ENCODE measurements at places on chromosomes 16 and 17.

- peak; percentile 90 for DNase-seq
These were observed 7.5 kb downstream of the NFE2L1 start for GRCh38 chr17:48055531-48056245.

- no peak for DNase-seq
These were observed 2.6 kb downstream of the GPS2 start for GRCh38 chr17:7312432-7313087.

- no peak for DNase-seq
These were observed 51.0 kb downstream of the VAC14 start for GRCh38 chr16:70749681-70750601.

DNA sequence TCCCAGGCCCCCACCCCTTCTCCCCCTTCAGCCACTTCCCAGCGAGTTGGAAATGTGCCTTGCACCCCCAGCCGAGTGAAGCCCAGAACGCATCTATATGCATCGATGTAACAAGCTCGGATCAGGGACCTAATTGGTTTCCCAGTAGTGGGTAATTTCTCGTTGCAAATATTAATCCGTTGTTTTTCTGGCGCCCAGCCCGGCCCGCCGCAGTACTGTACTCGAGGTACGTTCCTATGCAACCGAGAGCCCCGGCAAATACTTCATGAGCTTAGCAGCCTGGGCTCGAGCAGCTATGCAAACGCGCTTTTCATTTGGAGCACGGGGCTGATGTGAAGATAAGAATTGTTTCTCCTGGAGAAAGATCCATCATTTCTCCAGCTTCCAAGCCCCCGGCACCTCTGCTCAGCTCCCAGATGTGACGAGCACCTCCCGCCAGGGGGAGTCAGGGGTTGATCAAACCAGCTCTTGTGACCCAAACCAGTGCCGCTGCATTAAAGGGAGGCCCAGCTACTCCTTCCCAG lies 229.8 kb downstream of the KATNIP start:
- DNase-seq = peak; percentile 56

- DNase-seq = no peak
These were observed 3.9 kb upstream of the FSCN2 start for GRCh38 chr17:81524039-81524864.

DNA sequence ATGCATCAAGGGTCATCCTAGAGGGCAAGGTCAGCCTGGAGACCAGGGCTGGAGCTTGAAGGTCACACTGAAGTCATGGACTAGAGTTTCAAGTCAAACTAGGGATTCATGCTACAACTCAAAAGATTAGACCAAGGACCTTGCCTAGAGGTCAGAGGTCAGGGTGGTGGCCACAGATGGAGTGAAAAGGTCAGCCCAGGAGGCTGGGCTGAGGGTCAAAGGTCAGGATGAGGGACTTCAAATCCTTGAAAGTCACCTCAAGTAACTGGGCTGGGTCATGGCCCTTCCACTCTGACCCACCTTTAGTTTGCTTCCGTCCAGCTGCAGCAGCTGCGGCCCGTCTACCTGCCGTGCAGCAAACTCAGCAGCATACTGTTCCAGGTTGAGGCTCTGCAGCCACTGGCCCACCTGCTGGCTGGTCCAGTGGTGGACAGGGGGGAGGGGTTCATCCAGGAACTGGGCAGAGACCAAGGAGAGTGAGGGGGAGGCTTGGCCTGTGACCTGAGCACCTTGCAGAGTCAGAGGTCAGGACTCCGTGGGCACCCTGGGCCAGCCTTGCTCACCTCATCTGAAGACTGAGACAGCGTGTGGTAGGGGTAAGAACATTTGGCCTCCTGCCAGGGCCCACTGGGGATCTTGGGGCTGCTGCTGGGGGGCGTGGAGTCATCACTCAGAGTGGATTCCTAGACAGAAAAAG lies 16.2 kb downstream of the SAMD14 start:
- no peak for DNase-seq

DNA sequence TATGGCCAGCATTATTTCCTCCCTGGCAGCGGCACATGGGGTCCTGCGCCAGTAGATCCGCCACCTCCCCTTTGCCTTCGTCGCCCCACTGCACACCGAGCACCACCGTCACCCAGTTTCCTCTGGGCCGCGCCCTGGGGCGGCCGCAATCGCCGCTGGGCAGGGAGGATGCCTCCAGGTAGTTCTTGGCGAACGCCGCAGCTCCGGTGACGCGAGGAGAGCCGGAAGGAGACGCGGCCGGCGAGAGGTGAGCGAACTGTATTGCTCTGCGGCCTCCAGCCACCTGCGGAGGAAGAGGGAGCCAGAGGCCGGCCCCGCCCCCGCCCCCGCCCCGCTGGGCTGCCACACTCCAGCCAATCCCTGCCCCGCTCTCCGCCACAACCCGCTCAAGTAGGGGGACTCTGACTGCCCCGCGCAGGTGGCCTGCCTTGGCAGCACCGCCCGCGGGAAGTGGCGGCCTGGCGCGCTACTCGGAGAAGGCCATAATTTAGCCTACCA lies 11.8 kb upstream of the SLFN13 start:
- no peak for DNase-seq

DNA sequence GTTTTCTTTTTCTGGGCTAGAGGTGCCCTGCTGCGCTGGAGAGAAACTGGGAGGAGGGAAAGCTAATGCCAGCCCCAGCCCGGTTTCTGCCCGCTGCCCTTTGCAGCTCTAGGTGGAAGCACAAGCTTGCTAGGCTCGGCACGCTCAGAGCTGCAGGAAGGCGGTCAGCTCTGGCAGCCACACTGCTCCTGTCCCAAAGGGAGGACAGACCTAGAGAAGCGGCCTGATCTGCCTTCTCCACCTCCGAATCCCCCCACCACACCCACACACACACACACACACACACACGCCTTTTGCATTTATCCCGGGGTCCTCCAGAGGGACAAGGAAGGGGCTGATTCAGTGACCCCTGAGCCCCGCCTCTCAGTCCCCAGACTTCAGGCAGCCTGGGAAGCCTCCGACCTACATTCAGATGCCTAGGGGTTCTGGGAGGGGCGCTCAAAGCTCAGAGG lies 418.1 kb downstream of the SOX9 start:
- no peak for DNase-seq

DNA sequence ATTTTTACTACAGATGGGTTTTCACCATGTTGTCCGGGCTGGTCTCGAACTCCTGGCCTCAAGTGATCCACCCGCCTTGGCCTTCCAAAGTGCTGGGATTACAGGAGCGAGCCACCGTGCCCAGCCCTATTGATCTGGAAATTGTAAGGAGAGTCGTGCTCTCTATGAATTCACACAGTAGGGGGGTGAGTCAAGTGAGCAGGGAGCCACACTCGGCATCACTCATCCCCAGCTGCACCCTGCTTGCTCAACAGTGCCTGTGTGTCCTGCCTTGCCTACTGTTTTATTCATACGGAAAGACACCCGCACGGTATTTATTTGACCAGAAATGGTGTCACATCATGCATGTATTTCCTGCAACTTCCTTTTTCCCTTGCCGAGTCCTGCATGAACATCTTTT lies 157.2 kb upstream of the FOXF1 start:
- DNase-seq = no peak

- DNase-seq = peak; percentile 44
These were observed at the start of gene HYDIN for GRCh38 chr16:71230122-71230845. Gene HYDIN (minus strand): TSS chr16:71230722. CDS start chr16:71186895, 43,827 bp downstream.

- no peak for DNase-seq
These were observed at the start of gene MMP28 for GRCh38 chr17:35795007-35795870. Gene MMP28 (minus strand): TSS chr17:35795641. CDS start chr17:35795377, 264 bp downstream.

- DNase-seq = no peak
These were observed 28.7 kb downstream of the ARHGAP27 start for GRCh38 chr17:45403906-45404490.

DNA sequence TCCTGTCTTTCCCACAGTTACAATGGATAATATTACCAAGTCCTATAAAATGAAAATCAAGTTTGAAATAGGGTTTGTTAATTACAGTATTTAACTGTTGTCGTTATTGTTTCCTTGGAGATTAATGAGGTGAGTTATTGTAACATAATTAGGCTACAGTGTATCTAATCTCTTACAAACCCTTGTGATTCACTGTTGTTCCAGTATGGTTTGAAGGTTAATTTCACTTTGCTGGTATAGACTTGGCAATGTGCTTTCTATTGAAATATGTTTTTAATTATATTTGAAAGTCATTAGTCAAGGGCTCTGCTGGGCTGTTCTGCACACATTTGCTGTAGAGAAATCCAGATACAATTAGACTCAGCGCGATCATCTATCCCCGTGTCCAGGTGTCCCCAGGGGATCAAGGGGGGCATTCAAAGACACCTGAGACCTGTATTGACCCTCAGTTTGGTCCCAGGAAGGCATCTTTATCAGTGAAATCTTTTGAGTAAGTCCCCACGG lies 624.6 kb upstream of the EEF2KMT start:
- DNase-seq = no peak

- no peak for DNase-seq
These were observed 35.2 kb downstream of the ADCY9 start for GRCh38 chr16:4081047-4081446.

DNA sequence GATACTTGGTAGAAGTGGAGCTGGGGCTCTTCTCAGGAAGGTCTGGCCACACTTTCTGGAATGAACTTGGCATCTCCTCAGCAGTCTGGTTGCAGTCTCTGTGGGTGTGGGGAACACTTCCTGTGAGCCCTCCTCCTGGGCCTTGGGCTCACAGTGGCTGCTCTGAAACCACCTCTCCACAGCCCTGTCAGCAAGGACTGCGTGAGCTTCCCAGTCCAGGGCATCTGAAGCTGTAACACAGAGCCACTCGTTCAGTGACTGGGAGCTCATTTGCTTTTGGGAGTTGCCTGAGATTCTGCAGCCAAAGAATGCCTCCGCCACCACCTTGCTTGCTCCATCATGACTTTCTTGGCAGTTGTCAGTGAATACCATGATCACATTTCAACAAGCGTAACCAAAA lies 60.0 kb downstream of the CLEC16A start:
- DNase-seq = peak; percentile 31

- DNase-seq = no peak
These were observed 50.1 kb downstream of the CNGB1 start for GRCh38 chr16:57920880-57921229.

Measured in fibroblast of pulmonary artery (primary cell).